Adipocyte (in vitro differentiated cells): ENCODE measurements at places on chromosomes 3 and 15.

DNA sequence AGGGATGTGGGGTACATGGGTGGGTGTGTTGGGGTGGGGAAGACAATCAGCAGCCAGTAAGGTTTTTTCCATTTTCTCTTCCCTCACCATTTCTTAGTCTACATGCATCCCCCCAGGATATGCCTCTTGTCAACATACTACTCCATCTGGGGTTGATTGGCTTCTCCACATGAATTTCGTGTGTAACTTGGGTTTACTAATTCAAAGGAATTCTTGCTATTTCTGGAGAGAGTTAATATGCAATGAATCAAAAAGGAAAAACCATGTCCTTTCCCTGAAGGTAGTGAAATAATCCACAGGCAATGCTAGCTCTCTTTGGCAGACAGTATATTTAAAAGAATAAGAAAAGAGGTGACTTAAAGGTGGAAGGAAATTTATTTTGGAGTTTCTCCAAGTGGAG lies 198.4 kb downstream of the EBLN2 start:
- peak; percentile 36 for DNase-seq

- DNase-seq: peak; percentile 87
Observed at GRCh38 chr3:139534455-139534812, 5.1 kb downstream of the RBP1 start.

GRCh38 chr3:62370112-62370857 lies 3.1 kb downstream of the FEZF2 start:
- DNase-seq: no peak

GRCh38 chr3:36063992-36064391 lies 316.3 kb upstream of the STAC start:
- no peak for DNase-seq

DNA sequence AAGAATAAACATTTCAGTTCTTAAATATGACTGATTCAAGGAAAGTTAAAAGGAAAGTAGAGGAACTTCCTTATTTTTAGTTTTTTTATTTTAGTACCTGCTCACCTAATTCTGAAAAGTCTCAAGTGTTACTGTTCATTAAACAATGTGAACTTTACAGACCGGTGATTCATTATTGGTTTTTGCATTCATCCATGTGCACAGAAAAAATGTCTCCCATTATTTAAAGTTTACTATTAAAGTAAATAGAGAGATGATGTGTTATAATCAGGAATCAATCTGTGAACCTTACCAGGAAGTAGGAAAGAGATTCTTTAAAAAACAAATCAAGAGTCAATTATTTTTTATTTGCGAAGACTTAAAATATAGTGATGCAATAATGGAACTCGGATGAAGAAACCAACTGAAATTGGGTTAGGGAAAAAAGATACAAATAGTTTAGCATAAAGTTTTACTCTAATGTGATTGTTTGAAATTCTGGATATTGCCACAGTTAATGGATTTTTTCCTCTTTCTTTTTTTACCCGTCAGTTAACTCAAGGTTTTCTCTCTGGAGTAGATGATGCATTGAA lies 119.4 kb upstream of the SAMMSON start:
- DNase-seq: no peak

DNA sequence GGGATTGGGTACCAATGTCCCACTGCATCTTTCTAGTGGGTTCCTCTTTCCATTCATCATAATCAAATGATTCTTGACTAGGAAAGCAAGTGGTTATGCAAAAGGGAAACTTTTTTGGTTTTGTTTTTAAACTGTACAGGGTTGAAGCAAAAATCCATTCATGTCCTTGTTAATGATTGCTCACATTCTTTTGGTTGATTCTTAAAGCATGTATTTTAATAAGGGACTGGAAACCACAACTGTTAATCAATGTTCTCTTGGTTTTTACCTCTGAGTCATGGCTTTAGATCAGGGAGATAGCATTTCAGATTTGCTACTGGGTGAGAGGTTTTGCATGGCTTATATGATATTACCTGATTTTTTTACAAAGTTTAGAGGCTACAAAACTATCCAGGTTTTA lies 371.7 kb upstream of the RGMA start:
- no peak for DNase-seq

DNA sequence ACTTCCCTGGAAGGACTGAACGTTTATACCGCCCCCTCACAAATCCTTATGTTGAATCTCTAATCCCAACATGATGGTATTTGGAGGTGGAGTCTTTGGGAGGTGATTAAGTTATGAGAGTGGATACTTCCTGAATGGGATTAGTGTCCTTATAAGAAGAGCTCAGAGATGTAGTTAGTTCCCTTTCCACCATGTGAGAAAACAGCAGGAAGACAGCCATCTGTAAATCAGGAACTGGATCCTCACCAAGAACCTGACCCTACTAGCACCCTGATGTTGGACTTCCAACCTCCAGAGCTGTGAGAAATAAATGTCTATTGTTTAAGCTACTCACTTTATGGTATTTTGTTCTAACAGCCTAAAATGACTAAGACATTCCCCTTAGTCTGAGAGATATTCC lies 33.3 kb upstream of the SACM1L start:
- DNase-seq: no peak

GRCh38 chr3:146044046-146044445 lies 116.9 kb downstream of the PLOD2 start:
- DNase-seq: no peak

GRCh38 chr3:182862159-182862860 lies 69.0 kb downstream of the ATP11B start:
- DNase-seq: no peak

DNA sequence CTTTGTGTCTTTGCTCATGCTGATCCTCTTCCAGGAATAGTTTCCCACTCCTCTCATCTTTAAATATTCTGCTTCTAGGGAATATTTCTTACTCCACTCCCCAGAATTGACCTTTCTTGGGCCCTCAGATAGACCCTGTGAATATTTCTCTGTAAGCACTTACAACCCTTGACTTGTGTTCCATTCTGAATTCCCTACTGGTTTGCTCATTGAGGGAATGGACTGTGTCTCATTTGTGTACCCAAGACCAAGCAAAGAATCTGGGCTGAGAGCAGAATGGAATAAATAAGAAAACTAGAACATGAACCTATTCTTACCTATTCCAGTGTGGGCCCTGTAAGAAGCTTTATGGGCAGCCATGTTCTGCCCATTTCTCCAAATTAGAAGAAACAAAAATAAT lies 72.7 kb upstream of the TSPAN3 start:
- DNase-seq: no peak

DNA sequence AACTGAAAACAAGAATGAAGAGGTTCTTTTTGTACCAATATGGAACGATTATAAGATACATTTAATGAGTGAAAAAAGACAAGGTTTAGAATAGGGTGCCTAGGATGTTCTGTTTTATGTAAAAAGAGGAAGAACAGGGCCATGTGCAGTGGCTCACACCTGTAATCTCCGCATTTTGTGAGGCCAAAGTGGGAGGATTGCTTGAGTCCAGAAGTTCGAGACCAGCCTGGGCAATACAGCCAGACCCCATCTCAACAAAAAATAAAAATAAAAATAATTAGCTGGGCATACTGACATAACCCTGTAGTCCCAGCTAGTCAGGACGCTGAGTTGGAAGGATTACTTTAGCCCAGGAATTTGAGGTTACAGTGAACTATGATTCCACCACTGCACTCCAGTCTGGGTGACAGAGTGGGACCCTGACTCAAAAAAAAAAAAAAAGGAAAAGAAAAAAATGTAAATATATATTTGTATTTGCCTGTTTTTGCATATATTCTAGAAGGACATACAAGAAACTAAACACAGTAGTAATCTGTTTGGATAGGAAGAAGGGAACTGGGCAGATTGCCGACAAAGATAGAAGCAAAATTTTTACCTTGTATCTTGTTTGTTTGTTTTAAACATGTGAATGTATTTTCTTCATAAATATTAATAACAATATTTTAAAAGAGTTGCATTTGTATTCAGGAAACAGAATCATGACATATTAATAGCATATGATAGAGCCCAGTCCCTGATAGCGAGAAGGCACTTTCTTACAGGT lies 174.3 kb downstream of the SOX2 start:
- DNase-seq: no peak

DNA sequence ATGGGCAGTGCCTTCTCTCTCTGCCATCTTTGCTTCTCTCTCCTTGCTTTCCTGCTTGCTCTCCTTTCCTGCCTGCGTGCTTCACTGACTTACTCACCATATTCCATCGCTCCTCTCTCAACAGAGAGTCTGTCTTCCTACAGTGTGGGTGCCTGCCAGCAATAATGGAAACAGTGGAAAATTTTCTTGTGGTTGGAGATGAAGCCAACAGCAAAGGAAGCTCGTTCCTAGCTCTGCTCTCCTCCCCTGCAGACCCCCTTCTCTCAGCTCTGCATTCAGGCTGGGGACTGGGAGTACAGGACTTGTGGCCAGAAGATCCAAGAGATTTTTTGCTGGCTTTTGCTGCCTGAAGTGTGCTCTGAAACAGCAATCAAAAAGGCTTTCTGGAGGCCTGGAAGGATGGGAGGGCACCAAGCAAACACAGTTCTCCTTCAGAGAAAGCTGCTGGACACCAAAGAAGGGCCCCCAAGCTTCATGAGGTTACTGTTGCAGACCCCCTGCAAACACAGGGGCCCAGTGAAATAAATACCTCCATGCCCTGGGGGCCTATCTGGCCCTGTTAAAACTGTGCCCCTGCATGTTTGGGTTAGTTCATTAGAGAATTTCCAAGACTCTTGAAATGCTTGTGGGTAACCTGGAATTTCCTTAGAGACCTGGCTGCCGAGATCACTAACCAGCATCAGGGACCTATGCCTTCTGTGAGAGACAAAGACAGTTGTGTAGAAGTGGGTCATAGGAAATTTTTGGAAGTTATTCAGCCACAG lies 149.9 kb upstream of the RASGRP1 start:
- DNase-seq: peak; percentile 84

GRCh38 chr3:131282967-131283366 lies 98.6 kb upstream of the NUDT16 start:
- no peak for DNase-seq

DNA sequence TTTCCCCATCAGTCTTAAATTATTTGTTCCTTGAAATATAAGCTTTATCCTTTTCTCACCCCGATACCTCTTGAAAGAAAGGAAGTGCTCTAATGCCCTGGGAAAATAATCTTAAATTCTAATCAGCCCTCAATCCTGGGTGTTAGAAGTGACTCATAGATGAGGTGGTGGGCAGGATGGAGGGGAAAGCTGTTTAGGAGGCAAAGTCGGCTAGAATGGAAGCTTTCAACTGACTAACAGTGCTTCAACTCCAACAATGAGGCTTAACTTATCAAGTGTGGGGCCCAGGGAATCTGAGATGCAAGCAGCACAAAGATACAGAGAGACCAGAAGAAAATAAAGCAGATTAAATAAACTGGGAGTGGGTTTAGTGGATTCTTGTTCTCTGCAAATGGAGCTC lies 175.8 kb downstream of the EPHB1 start:
- DNase-seq: no peak

DNA sequence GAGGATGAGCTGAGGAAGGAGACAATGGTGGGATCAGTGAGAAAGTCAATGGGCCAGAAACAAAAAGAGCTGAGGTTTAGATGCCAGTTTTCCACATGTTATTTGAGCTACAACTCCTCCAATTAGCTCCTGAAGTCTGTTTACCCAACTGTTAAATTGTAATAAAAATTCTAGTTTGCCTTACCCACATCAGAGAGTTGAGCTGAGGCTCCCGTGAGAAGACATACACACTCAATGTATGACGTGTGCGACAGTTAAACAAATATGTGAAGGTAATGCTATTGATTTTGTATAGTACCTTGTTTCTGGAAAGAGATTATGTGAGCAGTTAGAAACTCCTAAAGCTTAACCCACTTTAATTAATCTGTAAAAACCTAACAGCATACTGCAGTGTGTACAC lies 318.1 kb upstream of the GRM7 start:
- DNase-seq: no peak

GRCh38 chr3:147572970-147573340 lies 163.8 kb downstream of the ZIC1 start:
- DNase-seq: no peak

- DNase-seq: peak; percentile 24
Observed at GRCh38 chr15:94263341-94264273, 32.2 kb downstream of the MCTP2 start.

GRCh38 chr15:72170691-72171090 lies 26.9 kb downstream of the GRAMD2A start:
- no peak for DNase-seq

DNA sequence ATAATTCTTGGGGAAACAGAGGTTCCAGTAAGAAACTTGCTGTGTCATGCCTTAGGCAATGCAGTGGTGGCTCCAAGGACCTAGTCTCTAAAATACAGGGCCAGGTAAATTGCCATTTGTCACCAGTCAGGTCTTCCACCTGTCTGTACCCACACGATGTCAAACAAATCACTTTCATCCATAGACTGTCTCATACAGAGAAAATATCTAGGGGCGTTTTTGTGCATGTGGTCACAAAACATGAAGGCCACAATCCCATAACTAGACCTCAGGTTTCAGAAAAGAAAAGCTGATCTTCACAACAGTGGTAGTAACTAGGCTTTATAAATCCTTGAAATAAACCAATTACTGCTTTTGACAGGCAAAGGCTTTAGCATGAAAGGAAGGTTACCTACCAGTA lies 92.3 kb downstream of the SLC9A9 start:
- DNase-seq: no peak

DNA sequence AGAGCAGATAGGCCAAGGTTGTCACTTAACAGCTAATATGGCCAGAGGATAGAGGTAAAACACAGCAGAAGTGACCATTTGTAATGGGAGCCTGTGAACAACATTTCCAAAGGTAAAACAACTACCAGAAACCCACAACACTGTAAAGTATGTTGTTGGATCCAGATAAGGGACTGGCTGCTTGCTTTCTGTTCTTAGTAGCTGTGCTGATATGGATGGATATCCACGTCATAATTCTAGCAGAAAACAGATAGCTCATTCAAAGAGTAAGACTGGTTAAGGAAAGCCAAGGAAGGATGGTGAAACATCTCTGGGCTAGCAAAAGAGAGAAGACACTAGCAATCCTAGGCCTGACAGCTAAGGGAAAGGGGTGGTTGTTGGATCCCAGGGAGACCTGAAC lies 36.9 kb upstream of the SPRED1 start:
- DNase-seq: no peak

DNA sequence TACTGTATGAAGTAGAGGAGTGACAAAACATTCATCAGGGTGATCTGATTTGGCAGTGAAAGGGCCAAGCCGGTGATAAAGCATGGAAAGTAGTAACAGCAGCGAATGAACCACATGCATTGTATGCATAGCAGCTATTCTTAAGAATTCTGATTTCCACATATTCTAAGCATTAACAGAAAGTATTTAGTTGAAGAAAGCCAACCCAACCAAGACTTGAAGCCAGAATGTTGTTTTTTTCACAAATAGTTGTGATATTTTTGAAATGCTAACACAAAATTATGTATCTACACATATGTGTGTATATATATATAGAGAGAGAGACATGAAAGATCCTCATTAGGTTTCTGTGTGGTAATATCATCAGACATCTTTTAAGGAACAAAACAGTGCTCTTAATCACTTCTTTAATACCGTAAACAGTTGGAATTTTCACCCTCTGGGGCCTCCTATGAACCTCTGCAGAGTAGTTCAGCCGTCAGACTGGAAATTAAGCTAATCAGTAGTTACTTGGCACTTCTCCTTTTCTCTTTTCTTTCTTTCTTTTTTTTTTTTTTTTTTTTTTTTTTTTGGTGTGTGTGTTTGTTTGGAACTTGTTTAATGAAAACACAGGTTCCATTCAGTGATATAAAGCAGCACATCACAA lies 139.6 kb downstream of the CMSS1 start:
- DNase-seq: peak; percentile 64
